ENCODE measurements at places on chromosomes 6 and 20.

GRCh38 chr6:160041608-160042007 lies 72.7 kb downstream of the IGF2R start:
- peak; percentile 74 for DNase-seq

DNA sequence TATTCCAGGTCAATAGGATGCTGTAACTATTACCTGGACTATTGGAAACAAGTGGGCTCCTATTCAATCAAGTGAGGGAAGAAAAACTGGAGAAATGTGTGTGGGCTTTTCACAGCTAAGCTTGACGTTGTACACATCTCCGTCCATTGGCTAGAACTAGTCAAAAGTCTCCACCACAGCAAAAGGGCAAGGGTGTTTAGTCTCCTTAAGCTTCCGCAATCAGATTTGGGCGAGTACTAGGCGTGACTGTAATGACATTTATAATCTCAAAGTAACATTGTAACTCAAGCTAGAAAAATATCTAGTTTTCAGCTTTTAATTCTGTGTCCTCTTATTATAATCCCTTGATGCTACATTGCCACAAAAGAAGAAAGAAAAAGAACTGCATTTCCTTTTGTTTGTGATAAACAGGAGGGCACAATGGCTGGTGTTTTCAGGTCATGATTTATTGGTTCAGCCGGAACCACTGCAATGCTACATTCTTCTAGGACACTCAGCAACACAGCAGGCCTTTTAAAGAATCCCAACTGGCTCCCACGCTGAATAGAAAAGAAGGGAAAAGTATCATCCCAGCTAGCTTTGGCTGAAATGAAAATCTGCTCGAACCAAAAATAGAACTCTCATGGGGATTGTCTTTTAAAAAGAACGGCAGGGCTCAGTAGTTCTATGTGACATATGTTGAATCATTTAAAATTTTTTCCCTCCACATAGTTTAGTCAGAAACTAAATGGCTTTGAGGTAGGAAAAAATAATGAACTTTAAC lies 387.7 kb downstream of the BTBD3 start:
- DNase-seq, result no peak

DNA sequence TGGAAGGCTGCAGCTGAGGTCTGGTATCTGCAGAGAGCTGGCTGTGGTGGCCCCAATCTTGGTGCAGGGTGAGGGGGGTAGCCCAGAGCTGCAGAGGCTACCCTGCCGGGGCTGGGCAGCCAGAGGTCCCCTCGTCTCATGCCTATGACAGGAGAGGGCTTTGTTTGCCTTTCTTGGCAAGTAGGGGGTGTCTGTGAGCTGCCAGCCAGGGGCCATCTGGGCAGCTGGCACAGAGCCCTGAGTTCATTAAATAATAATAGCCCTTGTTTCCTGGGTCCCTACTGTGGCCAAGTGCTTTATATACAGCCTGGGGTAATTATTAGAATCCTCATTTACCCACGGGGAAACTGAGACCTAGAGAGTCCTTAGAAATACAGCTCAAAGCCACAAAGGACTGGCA lies 66.6 kb downstream of the EZR start:
- DNase-seq, result peak; percentile 10

DNA sequence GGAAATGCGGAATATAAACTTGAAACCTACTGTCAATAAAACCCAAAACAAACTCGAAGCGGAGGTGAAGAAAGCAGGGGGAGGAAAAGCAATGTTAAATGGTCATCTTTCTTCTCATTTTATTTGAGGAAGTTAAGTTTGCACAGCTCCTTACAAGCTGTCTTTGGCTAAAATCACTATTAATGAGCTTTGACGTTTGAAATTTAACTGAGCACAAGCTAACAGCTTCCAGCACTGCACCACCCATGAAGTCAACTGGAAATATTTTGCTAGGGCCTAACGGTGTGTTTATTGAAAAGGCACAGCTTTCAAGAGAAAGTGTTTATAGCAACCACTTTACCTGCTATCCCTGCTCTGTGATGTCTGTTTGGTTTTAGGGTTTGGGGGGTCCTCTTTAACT lies 103.8 kb downstream of the PKHD1 start:
- DNase-seq, result no peak

GRCh38 chr20:49890471-49891361 lies 24.6 kb downstream of the SPATA2 start:
- DNase-seq, result no peak

DNA sequence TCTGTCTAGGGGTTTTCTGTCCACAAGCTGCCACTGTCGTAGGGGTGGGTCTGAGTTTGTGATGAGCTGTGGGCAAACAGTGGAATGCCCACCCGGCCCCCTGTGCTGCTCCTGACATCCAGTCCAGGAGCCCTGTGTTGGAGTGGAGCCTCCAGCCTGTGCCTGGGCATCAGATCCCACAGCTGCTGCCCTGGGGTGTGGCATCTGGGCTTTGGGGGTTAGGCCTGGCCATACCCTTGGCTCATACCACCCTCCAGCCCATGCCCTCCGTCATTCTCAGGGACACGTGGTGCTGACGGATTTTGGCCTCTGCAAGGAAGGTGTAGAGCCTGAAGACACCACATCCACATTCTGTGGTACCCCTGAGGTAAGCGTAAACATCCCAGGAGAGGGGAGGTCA lies 12.9 kb downstream of the SGK2 start:
- no peak for DNase-seq

GRCh38 chr20:47361057-47361915 lies 4.8 kb upstream of the ZMYND8 start:
- no peak for DNase-seq

- DNase-seq, result no peak
Observed at GRCh38 chr6:130111031-130111430, 92.7 kb downstream of the L3MBTL3 start.

DNA sequence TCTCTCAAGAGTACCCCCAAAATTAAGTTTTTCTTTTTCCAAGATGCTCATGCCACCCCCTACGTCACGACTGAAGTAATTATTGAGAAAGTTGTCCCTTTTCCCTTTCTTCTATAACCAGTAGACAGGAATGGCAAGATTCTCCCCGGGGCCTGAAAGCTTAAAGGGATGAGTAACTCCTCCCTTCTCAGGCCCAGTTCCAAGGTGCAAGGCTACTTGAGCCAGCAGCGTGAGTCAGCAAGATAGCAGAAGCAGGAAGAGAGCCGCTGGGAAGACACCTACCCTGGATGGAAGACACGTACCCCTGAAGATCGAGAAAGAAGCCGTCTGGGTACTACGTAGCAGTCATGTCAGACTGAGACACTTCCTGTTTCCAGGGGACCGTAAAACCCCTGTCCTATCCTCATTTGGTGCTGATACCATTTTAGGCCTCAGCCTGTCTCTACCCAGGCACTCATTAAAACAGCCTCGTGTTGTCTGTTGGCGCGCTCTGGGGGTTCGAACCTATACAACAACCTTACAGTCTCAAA lies 241.0 kb downstream of the ADGRG6 start:
- DNase-seq, result peak; percentile 95

GRCh38 chr6:2732503-2733089 lies 18.1 kb downstream of the MYLK4 start:
- no peak for DNase-seq

DNA sequence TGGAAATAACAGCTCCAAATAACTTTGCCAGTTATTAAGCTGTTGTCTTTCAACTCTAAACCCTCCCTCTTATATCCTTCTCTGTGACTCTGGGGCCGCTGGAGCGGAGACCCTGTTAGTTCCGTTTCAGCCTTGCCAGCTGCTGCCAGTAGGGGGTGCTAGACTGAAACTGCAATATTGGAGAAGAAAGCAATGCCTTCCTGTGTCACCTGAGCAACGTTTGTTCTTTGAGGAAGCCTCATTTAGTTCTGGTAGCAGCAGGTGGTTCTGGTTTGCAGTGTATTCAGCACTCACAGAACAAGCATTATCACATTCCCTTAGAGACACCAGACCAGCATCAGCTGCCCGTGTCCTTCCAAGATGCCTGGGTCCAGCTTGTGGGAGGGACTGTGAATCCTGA lies 22.9 kb upstream of the JAG1 start:
- DNase-seq, result no peak

DNA sequence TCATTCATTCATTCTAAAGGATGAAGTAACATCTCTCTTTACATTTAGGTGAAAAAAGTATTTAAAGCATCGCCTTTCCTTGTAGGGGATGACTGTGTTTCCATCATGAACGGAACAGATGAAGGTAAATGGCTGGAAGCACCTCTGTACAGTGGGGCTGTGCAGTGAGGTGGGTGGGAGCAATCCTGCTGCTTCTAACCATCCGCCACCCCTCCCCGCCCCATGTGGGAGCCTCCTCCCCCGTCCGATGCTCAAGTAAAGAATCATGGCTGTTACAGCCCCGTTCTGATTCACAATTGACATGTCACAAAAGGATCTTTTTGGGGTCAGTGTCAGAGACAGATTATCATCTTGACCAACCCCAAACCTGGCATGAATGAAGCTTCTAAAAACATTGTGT lies 19.3 kb downstream of the ENTPD6 start:
- DNase-seq, result no peak

DNA sequence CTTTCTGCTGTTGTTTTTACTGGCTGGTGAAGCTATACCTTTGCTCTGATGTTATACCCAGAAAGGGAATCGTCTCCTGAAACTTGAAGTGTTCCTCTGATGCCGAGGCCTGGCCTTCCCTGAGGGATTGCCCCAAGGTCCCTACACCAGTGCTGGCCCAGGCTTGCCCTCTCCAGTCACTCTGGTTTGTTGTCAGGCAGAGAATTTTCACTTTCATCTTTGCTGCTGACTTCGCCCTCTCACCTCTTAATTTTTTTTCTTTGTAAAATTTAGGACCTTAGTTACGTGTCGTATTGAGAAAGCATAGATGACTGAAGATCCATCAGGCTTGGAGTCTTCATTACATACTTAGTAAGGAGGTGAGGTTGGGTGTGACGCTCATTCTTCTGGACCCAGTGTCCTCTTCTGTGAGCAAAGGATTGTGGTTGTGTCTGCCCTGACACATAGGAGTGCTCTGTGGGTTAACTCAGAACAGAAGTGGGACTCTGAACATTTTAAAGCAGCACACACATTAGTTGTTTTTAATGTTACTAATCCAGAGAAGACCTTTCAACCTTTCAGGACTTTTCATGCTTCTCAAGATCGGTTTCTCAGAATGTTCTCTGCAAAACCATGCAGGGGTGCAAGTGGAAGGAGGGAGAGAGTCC lies 45.4 kb downstream of the TULP4 start:
- no peak for DNase-seq

DNA sequence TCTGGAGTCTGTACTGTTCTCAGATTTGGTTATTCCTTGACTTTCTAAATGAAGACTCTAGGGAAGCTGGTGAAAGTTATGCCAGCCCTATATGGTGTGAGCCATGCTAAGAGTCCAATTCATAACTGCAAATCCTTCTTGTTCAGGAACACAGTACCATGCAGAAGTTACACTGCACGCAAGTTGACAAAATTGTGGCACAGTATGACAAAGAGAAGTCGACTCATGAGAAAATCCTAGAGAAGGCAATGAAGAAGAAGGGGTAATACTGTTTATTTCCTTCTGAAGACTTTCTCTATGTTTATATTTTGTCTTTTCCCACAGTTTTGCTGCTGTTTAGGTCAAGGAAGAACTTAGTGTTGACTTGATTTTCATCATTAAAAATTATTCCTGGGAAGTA lies 61.2 kb upstream of the LAMP5 start:
- DNase-seq, result no peak

- DNase-seq, result no peak
Observed at GRCh38 chr6:17712576-17712975, 5.9 kb upstream of the NUP153 start.

GRCh38 chr6:157537556-157537955 lies 156.6 kb downstream of the ZDHHC14 start:
- no peak for DNase-seq

- DNase-seq, result no peak
Observed at GRCh38 chr20:63351811-63352591, 9.1 kb downstream of the CHRNA4 start.

- no peak for DNase-seq
Observed at GRCh38 chr6:3409699-3410384, 47.0 kb downstream of the SLC22A23 start.

DNA sequence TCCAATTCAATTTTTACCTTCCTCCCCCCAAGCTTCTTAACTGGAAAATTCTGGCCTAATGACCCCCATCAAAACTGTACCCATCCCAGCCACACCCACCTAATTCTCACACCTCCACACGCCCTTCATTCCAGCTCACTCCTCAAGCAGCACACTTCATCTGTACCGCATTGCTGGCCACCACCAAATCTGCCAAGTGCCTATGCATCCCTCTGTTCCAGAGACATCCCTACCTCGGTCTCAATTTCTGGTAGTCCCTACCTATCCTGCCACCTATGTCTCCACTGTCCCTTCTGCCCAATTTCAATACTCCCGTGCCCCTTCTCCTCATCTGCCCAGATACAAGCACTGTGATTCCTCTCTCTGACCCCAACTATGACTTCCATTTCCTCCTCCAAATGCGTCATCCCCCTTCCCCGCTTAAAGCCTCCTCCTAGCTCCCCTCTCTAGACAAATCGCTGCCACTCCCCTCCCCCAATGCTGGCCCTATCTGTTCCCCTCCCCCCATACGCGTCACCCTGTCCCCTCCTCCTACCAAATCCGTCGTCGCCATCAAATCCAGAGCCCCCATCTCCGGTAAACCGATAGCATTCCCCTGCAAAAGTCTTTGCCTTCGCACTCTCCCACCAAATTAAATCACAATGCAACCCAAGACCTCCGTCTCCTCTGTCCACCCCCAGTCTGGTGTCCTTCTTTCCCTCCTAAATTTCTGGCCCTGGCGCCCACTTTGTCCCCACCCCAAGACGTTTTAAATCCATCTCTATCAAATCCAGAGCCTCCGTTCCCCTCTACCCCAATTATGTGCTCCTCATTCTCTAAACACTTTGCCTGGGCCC lies 1.2 kb downstream of the MTCH1 start:
- DNase-seq, result peak; percentile 84

GRCh38 chr20:46040902-46041535 lies 12.0 kb downstream of the SLC12A5 start:
- peak; percentile 50 for DNase-seq

GRCh38 chr6:15065261-15065989 lies 180.4 kb upstream of the JARID2 start:
- peak; percentile 17 for DNase-seq

- peak; percentile 89 for DNase-seq
Observed at GRCh38 chr20:44702776-44703175, 12.4 kb upstream of the CCN5 start.

DNA sequence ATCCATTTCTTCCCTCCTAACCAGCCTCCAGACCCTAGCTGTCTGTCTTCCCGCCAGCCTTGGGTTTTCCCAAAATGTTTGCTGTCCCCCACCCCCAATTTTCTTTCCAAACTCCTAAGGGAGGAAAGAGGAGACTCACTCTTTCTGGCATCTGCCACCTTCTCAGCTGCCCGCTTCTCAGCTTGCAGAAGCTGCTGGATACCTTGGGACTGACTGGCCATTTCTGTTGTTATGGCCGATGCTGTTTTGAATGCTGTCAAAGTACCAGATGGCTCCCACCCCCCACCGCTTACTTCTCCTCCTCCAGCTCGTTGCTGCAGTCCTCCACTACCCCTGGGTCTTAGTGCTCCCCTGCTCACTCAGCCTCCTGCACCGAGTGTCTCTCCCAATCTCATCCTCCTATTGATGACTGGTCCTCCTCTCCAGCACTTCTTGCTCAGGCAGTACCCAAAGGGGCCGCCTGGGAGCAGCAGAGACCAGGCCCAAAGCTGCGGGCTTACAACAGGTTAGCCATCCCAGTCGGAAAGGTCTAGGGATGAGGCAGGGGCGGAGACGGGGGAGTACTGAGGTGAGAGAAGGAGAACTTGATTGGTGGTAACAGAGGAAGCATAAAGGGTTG lies at the start of gene ATP6V1G2:
Gene ATP6V1G2, minus strand, starts transcription at position 270 of the 619 bp plus-strand sequence. Its CDS starts 49 bp downstream, at position 221.
- peak; percentile 92 for DNase-seq
